Stimulated activated CD8-positive, alpha-beta memory T cell treated with anti-CD3 and anti-CD28 coated beads, Interleukin-7, amount 100 ng/mL, for 1 hour (primary cell): ENCODE measurements at places on chromosomes 6 and 20.

DNA sequence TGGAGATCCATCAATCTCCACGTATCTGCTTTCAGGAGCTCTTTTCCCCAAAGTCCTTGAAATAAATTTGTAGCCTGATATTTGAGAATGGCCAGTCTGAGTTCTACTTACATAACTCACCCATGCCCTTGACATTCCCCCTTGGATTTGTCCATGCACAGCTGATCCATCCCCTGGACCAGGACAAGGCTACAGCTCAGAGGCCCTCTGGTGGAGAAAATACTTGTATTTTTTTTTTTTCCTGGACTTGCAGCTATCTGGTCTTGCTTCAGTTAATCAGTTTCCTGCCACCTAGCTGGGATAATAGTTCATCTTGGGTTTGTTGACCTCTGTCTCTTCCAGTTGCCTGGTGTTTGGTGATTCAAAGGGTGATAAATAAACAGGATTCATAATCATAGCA lies 467.6 kb downstream of the DHX35 start:
- no peak for DNase-seq

GRCh38 chr6:51675020-51675921 lies 412.1 kb downstream of the PKHD1 start:
- DNase-seq = no peak

DNA sequence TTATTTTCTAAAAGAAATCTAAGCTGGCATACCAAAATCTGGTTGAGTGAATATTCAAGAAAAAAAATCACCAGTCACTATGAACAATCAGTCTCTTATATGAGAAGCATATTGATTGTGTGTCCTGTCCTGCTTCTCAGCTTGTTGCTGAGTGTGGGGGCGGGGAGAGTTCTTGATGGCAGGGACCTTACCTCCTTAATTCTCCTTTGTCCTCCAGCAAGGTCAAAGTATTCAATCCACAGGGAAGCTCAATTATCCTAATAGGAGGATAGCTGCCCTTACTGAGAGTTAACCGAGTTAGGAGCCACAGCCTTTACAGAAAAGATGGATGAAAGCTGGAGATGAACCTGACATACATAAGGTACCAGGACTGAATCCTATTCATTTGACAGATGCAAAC lies 154.0 kb downstream of the LY86 start:
- no peak for DNase-seq

DNA sequence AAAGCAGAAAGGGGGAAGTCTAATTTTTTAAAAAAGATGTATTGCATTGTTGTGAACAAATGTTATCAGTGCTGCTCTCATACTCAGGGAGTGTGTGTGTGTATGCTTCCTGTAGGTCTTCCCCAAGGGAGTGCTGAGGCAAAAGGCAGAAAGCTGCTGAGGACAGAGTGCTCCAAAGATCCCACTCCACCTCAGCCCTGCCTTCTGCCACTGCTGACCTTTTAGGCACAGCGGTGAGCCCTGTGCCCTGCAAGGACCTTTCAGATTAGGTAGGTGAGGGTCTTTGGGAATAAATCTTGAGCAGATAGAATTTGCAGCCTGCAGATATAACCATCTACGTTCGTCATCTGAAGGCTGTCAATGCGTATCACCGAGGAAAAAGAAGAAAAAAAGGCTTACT lies 756.4 kb upstream of the MMS22L start:
- DNase-seq = no peak

DNA sequence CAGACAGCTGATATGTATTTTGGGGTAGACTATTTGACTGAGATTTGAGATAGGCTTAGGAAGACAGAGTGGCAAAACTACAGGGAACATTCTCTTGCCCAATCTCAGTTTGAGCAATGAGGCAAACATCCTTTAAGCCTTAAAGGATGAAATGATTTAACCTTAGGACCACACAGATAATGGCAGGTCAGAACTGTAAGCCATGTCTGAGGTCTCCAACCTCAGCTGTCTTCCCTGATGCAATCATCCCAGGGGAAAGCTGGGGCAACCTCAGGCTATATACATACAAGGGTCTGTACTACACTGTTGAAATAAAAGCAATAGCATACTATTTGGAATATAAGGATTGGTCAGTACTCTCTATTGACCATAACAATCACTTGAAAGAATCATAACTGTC lies 83.8 kb upstream of the NUP153 start:
- DNase-seq = no peak

DNA sequence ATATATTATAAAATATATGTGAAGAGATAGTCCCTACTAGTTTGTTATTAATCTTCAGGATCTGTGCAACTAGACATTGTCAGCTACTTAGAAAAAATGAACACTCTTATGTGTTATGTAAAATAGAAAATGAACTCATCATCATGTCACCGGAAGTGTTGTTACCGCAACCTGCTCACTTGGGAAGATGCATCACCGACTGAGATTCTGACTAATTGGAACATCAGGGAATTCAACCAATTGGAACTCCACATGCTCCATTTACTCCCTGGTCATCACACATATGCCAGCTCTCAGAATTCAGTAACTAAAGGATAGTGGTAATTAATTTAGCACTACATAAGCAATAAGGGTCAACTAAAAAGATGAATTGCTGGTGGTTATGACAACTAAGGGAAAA lies 16.7 kb upstream of the B3GAT2 start:
- DNase-seq = no peak

DNA sequence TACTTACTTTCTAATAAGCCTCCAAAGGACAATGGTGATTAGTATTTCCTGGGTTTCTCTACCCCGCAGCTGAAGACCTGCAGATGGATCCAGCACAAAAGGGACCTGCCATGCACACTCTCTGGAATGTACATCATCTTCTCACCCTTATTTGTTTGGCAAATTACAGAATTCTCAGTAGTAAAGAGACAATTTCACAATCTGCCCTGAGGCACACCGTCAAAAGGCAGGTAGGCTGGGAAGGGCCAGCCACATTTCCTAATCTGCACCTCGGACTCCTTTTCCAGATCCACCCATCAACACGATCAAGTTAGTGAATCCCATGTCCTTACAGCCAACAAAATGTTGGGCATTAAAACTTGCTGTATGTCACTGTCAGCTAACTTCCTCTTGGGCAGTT lies 4.9 kb downstream of the OVOL2 start:
- no peak for DNase-seq

DNA sequence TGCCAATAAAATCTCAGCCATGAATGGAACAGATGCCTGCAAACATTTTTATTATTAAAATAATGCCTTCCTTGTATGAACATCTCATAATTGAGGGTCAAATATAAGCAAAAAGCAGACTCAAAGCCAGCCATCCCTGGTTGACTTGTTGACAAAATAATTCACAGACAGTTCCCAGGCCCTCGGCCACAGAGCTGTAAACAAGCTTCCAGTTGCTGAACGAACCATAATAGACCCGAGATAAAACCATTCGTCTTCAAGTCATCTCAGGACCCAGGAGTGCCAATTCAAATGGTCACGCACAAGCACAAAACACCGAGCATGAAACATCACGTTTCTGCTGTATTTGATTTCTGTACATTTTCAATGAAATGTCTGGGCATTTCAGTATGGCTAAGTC lies 113.3 kb upstream of the CDYL start:
- DNase-seq = no peak

GRCh38 chr20:313948-314347 lies 11.4 kb upstream of the SOX12 start:
- DNase-seq = no peak

DNA sequence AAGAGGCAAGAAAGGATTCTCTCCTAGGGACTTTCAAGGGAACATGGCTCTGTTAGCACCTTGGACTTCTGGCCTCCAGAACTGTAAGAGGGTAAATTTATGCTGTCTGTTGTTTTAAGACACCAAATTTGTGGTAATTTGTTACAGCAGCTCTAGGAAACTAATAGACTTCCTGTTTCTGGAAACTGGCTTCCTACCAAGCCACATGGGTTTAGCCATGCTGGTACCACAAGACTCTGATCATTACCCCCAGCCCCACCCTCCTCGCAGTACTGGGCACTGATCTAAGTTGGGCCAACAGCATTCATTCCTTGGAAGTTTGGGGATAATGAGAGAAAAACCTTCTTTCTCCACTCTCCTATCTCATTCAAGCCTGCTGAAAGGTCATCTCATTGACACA lies 109.5 kb upstream of the SMLR1 start:
- no peak for DNase-seq

GRCh38 chr6:151359486-151359885 lies 31.9 kb downstream of the ZBTB2 start:
- no peak for DNase-seq

DNA sequence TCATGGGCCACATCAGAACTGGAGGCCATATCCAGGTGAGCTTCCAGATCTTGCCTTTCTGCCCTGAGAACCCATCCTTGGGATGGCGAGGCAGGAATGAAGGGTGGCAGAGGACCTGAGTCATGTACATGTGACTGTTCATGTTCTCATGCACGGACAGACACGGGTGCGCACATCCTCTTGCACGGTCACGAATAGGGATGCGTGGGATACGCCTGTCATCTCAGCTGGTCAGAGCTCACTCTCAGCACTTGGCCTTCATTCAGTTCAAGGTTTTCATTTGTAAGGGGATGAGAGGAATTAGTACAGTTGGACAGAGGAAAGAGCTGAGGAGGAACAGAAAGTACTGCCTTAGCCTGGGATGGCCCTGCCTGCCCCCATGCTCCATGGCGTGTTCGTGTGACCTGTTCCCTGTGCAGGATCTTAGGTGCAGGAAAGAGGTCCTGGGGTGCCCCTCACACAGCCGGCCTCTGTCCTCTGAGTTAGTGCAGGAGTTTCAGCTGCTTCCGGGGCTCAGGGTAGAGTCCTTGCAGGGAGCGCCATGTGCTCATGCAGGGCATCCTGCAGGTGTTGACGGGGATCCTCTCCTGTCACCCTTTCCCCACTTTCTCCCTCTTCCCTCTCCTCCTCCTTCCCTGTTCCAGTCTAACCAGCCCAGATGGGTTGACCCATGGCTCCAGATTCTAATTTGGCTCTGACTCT lies 173.4 kb downstream of the DTNBP1 start:
- no peak for DNase-seq

GRCh38 chr20:9594284-9594875 lies 80.0 kb downstream of the LAMP5 start:
- DNase-seq = no peak

DNA sequence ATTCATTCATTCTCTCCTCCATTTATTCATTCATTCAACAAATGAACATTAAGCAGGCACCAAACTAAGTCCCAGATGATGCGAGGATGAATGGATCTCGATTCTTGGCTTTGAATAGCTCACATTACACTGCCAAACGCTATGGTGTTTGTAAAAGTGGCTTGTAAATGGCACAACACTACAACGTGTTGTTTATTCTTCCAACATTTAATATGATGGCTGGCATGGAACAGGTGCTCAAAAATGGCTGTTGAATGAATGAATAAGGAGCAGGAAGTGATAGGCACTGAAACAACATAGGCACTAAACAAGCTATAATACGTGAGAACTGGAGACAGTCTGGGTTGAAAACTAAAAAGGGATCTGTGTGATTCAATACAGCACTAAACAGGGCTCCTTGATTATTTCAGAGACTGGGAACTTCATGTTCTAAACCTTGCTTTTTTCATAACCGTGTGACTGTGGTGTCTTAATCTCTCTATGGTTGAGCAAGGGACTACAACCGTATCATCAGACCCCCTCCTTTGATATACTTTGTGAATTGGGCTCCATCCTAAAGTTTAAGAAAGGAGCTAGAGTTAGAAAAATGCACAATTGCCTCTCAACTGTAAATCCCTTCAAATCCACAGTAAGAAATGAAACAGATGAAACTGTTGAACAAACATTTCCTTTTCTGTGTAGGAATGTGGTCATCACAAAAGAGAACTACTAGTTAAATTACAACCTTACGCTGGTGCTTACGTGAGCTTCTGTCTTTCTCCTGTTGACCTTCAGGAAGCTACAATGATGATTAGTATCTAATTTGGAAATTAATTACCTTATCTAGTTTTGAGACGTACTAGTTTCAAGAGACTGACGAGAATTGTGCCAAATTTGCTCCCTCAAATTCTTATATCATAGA lies 16.9 kb upstream of the SLC16A10 start:
- no peak for DNase-seq

- no peak for DNase-seq
These were observed 36.2 kb upstream of the E2F3 start for GRCh38 chr6:20365456-20365855.

- DNase-seq = no peak
These were observed 252.3 kb downstream of the NKAIN2 start for GRCh38 chr6:124055963-124056362.

DNA sequence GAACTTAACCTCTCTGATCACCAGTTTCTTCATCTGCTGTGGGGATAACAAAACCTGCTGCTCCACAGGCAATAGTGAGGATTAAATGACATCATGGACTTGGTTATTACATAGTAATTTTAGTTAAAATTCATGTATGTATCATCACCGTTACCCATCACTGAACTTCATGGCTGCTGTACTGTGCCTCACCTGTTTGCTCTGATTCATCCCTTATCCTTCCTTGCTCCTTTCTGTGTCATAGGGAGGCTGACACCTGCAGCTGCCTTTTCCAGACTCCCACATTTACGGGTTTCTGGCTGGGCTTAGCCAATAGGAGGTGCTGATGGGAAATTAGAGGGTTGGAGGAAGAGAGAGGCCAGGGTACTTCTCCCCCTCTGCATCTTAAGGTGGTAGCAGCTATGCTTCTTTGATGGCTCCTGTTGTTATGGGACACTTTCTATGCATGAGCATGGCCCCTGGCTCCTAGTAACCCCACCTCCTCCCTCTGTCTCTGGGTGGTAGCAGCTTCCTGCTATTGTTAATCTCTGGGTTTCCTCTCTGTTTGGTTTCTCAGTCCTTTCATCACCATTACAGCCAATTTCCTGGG lies 332.1 kb downstream of the DHX35 start:
- no peak for DNase-seq

- no peak for DNase-seq
These were observed 454.5 kb upstream of the JAG1 start for GRCh38 chr20:11128220-11128718.

- DNase-seq = no peak
These were observed 27.3 kb downstream of the RIN2 start for GRCh38 chr20:19785173-19785982.

- no peak for DNase-seq
These were observed 5.2 kb downstream of the STX11 start for GRCh38 chr6:144155529-144155928.

- DNase-seq = no peak
These were observed 3.6 kb downstream of the PPP1R10 start for GRCh38 chr6:30613251-30614043.

GRCh38 chr6:75081921-75082320 lies 123.9 kb downstream of the COL12A1 start:
- no peak for DNase-seq
